ENCODE measurements at places on chromosomes 2 and 18.

GRCh38 chr2:173059292-173059691, 16.4 kb upstream of the MAP3K20 start:
- DNase-seq = no peak

- peak; percentile 30 for DNase-seq
Observed at GRCh38 chr18:26656431-26656943, 108.1 kb upstream of the KCTD1 start.

DNA sequence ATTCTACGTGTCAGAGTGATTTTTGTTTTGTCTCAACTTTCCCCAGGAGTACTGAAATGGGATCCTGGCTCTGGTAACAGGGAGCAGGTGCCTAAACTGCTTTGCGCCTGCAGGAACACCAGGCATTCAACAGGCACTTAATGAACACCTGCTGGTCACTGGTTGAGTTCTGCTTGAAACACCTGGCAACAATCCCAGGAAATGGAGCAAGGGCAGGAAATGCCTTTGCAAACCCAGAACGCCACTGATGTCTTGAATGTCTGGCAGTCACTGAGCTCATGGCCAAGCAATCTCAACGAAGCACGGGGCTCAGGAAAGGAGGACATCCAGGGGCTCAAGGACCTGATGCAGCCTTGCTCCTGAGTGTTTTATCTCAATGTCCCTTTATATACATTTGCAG, 360.0 kb upstream of the RAB6C start:
- peak; percentile 30 for DNase-seq

DNA sequence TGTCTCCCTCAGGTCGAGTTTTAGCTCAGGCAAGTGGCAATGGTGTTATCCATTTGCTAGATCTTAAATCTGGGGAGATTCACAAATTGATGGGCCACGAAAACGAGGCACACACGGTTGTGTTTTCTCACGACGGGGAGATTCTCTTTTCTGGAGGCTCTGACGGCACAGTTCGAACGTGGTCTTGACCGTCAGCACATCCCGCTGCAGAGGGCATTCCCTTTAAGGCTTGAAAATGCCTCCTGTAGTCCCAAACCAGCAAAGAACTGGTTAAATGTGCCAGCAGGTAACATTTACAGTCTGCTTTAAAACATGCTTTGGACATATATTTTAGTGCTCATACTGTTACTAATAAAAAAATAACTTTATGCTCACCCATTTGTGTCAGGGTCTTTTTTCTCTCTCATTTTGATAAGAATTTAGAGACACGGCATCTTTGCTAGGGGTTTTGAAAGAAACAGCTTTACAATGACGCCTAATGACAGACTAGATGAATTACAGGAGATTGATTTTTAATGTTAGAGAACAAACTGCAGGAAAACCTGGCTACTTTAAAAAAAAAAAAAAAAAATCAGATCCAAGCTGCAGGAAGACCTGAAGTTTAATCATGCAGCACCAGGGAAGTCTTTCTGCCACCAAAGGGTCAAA, 602 bp upstream of the VWC2L start:
- DNase-seq = no peak
